ENCODE measurements at places on chromosomes 7 and 10.

GRCh38 chr7:146720195-146720594, 603.6 kb downstream of the CNTNAP2 start:
- DNase-seq, result no peak

DNA sequence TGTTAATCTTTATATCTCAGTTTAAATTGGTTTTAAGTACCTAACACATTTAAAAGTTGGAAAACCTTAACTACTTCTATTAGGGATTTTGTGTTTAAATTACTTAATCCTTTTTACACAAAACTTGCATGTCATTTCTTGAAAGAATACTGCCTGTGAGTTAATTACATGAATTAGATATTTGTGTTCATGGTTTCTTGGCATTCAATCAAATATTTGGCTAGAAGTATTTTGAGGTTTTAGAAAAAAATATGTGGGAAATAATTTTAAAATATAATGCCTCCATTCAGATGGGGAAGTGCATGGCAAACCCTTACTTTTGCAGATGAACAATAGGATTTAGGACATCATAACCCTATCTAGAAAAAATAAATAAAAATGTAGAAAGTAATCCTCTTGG, 186.5 kb upstream of the SEMA3E start:
- DNase-seq, result no peak

- DNase-seq, result no peak
Measured at GRCh38 chr10:31952066-31952465, 23.4 kb upstream of the ARHGAP12 start.

DNA sequence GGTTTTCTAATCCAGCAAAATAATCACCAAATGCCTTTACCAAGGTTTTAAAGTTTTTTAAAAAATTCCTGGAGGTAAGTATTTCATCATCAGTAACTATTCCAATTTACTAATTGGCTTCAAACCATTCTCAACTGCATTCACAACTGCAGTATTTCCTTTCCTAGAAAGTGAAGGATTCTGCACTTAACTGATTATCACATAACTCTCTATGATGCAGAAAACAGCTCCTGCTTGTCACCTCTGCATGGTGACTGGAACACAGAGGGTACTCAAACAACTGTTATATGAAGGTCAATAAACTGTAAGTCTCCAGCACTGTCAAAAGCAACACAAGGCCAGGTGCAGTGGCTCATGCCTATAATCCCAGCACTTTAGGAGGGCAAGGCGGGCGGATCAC, 42.6 kb downstream of the SRPK2 start:
- no peak for DNase-seq

GRCh38 chr7:149016876-149017275, 11.4 kb downstream of the PDIA4 start:
- no peak for DNase-seq

GRCh38 chr7:98943336-98943735, 65.0 kb downstream of the TRRAP start:
- no peak for DNase-seq

- no peak for DNase-seq
Measured at GRCh38 chr7:1021366-1021765, 23.0 kb upstream of the GPR146 start.

GRCh38 chr10:60353519-60354258, 36.0 kb downstream of the ANK3 start:
- DNase-seq, result no peak

GRCh38 chr10:27504808-27505460, 830 bp downstream of the RAB18 start:
- DNase-seq, result no peak

GRCh38 chr7:146177301-146177700, 60.7 kb downstream of the CNTNAP2 start:
- DNase-seq, result no peak

- no peak for DNase-seq
Measured at GRCh38 chr10:95785942-95786669, 30.1 kb downstream of the ENTPD1 start.

GRCh38 chr7:95199779-95200558, 124.4 kb downstream of the PON1 start:
- DNase-seq, result no peak

DNA sequence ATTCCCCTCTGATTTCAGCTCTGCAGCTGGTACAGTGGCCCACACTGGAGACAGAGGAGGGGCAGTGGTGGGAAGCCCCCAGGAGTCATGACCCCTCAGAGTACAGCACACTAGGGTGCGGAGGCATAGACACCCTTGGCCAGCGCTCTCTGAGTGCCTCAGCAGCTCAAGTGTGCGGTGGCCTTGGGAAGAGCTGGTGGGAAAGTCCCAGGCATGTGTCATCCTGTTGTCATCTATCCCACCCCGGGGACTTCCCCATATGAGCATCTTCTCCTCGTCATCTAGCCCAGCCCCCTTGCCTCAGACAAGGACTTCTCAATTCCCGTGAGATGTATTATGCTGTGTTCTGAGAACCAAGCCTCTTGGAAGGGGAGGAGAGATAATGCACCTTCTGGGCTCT, 15.6 kb upstream of the PPIF start:
- DNase-seq, result no peak

DNA sequence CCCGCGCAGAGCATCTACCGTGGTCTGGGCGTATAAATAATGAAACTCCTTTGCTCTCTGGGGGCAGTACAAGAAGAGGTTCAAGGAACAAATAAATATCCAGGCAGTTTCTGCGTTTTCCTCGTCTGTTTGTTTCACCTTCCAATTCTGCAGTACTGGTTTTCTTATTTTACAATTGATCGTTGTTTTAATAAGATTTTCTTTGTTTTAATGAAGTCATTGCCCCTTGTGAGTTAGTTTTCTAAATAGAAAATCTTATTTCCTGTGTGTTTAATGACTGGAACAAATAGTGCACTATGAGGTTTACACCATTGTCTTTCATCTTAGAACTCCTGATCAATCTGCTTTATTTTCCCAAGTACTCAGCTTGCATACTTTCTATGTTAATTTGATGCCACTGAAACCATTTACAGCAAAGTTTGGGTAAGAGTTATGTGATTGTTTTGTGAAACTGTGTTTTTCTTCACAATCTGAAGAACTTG, 1.2 kb downstream of the PLEKHA1 start:
- DNase-seq, result no peak

- DNase-seq, result no peak
Measured at GRCh38 chr7:78714356-78714755, 739.1 kb downstream of the MAGI2 start.

DNA sequence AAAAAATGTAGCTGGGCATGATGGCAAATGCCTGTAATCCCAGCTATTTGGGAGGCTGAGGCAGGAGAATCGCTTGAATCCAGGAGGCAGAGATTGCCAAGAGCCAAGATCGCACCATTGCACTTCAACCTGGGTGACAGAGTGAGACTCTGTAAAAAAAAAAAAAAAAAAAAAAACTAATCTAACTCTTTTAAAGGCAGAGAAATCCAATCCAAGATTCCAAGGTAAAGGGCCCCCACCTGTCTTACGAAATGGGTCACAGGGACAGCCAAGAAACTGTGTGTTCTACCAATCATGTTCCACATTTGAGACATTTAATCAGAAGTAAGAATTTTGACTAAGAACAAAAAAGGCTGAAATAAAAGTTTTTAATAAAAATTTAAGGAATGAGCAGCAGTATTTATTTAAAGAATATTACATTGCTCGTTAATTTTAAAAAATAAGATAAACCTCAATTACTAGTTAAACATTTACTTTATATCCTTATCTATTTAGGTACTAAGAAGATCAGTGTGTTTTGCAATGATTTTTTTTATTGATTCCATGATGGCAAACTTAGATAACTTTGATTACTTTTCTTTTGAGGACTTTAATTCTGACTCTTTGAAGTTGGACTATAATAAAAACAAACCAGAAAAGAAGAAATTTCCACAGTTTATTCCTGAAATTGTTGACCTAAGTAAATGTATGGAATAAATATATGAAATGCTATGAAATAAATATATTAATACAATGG, 6.7 kb upstream of the OAT start:
- no peak for DNase-seq

DNA sequence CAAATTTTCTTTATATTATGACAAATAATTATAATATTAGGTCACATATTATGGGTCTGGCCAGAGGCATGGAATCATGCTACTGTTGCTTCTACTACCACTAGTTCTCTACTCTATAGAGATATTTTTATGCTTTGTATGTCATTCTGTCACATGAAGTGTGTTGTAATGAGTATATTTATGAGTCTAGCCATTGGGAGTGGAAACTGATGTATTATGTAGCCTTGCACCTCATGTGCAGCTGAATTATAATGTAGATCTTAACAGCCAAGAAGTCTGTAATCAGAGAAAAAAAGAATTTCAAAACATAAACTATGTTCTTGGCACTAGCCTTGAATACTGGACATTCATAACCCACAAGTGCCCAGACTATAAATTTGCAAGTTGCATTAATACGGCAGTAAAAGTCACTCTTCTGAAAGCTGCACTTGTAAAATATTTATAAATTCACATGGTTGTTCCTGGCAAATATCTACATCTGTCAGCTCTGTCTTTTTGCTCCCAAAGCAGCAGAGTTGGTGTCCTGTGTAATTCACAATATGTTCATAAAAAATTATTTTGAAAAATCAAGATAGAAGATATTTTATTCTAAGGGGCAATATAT, 48.6 kb upstream of the SKAP2 start:
- DNase-seq, result no peak

- DNase-seq, result no peak
Measured at GRCh38 chr10:46520381-46520780, 36.1 kb downstream of the GPRIN2 start.

GRCh38 chr7:101232141-101232850, 5.3 kb downstream of the CLDN15 start:
- DNase-seq, result no peak

GRCh38 chr10:55500931-55501559, 700.0 kb upstream of the PCDH15 start:
- no peak for DNase-seq

DNA sequence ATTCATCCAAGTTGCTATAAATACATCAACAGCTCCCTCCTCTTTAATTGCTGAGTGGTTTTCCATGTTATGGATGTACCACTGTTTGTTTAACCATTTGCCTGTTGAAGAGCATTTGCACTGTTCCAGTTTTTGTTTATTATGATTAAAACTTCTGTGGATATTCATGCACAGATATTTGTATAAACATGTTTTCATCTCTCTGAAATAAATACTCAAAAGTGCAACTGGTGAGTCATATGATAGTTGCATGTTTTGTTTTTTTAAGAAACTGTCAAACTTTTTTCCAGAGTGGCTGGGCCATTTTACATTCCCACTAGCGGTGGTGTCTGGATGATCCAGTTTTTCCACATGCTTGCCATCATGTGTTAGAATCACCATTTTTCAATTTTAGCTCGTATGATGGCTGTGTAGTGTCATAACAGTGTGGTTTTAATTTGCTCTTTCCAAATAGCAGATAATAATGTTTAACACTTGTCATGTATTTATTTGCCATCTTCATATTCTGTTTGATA, 33.6 kb downstream of the MEOX2 start:
- no peak for DNase-seq

DNA sequence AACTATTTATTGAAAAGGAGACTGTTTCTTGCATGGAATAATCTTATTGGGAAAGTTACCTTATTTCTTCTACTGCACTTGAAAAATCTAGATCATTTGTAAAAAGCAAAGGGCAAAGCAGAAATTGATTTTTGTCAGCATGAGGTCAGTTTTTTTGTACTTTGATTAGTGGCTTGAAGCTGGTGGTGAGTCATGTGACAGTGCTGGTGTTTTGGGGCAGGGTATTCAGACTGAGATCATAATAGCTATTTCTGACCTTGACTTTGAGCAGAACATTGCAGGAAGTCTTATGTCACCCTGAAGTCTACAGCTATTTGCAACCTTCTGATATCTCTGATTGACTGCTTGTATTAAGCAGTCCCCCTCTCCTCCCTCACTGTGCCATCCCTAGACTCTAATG, 66.3 kb upstream of the SORCS3 start:
- DNase-seq, result no peak

- DNase-seq, result no peak
Measured at GRCh38 chr10:90777621-90778020, 80.2 kb downstream of the HTR7 start.

- DNase-seq, result no peak
Measured at GRCh38 chr7:143987513-143987912, 12.6 kb upstream of the OR6B1 start.

GRCh38 chr7:1544178-1544895, 11.7 kb downstream of the TMEM184A start:
- DNase-seq, result no peak

DNA sequence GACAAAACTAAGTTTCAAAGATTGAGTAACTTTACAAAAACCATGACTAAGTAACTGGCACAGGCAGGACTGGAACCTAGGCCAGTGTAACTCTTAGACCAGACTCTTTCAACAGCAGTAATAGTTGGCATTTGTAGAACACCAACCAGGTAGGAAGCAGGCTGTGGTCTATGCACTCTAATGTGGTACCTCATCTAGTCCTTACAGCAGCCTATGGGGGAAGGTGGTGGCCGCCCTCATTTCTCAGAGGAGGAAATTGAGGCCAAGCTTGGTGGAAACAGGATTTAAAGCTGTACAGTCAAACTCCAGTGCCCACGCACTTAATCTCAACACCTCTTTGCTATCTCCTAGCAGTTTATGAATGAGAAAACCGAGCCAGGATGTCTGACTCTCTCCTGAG, 165.4 kb upstream of the LRGUK start:
- no peak for DNase-seq

- DNase-seq, result no peak
Measured at GRCh38 chr7:16646472-16647072, 591 bp downstream of the BZW2 start.

DNA sequence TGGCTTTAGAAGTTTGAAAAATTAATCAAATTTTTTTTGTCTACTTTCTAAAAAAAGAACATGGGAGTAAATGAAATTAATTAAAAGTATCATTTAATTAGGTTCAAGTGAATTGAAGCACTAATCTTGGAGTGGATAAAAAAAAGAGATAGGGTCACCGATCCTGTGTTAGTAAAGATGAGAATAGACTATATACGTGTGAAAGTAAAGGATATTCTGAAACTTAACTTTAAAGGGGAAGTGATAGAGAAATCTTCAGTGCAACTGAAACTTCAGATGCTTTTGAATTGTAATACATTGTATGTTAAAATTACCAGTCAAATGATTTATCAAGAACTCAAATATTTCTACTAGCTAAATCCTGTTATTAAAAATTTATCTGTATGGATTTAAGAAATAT, 4.8 kb downstream of the NHLRC2 start:
- DNase-seq, result no peak
